Natural killer cell (primary cell): ENCODE measurements at places on chromosomes 1 and 21. TPM values are rescaled to one million over a fixed set of nuclear protein-coding genes. Genes with fewer than 3 reads are reported as not detected.

- no peaks in the 10 kb centered on the region for H3K27me3 ChIP-seq
- peaks cover 2% of the 10 kb centered on the region for H3K36me3 ChIP-seq
- no peak for DNase-seq
- no peaks in the 10 kb centered on the region for H3K4me1 ChIP-seq
Measured at GRCh38 chr1:52752484-52752826, 26.2 kb downstream of the ZYG11B start.

DNA sequence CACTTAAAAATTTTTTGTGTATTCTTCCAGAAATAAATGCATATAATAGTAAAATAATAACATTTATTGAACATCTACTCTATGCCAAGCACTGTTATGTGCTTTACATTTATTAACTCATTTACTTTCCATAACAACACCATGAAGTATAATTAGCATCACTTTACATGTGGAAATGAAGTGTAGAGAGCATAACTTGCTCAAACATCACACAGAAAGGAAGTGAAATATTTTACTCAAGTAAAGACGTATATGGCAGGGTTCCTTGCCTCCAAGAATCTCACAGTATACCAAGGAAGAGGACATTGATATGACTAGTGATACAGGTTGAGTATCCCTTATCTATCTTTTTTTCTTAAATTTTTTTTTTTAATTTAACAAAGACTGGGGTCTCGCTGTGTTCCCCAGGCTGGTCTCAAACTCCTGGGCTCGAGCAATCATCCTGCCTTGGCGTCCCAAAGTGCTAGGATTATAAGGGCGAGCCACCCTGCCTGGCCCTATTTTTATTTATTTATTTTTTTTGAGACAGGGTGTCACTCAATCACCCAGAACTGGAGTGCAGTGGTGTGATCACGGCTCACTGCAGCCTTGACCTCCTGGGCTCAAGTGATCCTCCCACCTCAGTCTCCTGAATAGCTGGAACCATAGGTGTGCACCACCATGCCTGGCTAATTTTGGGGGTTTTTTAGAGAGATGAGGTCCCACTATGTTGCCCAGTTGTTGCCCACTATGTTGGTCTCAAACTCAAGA, 7.7 kb upstream of the CLIC4 start:
- H3K36me3 ChIP-seq = no peaks in the 10 kb centered on the region
- H3K27me3 ChIP-seq = no peaks in the 10 kb centered on the region
- H3K27ac ChIP-seq = no peak overlapping the region

- no peak for DNase-seq
- peaks cover 76% of the 10 kb centered on the region for H3K36me3 ChIP-seq
- no peak overlapping the region for H3K4me3 ChIP-seq
- no peaks in the 10 kb centered on the region for H3K4me1 ChIP-seq
- no peaks in the 10 kb centered on the region for H3K27me3 ChIP-seq
Measured at GRCh38 chr21:29033301-29033700, 8.8 kb downstream of the USP16 start.

DNA sequence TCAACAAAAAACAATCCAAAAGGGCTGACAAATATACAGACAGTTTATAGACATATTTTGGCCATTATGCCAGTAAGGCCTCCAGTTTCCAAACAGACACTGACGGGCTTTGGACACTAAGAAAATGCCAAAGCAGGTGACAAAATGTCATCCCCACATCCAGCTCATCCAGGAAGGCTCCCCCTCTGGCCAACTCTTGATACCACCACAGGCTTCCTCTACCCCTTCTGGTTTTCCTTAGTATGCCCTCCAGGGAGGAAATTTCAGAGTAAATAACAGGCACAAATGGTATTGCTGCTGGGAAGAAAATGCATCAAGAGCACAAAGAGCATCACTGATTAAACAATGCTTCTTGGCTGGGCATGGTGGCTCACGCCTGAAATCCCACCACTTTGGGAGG, 225.3 kb downstream of the VAV3 start:
- no peaks in the 10 kb centered on the region for H3K27me3 ChIP-seq
- no peak overlapping the region for H3K27ac ChIP-seq
- no peaks in the 10 kb centered on the region for H3K4me1 ChIP-seq
- DNase-seq = no peak
- H3K36me3 ChIP-seq = peaks cover 14% of the 10 kb centered on the region

GRCh38 chr1:96346719-96347118, 374.9 kb upstream of the PTBP2 start:
- H3K36me3 ChIP-seq = no peaks in the 10 kb centered on the region
- H3K4me3 ChIP-seq = no peak overlapping the region
- no peaks in the 10 kb centered on the region for H3K27me3 ChIP-seq

SDC3 gene
- 0.33 TPM for total RNA-seq

GRCh38 chr1:245301921-245302320, 147.1 kb downstream of the KIF26B start:
- H3K4me1 ChIP-seq = no peaks in the 10 kb centered on the region
- no peak overlapping the region for H3K27ac ChIP-seq
- no peak for DNase-seq
- no peaks in the 10 kb centered on the region for H3K27me3 ChIP-seq
- H3K4me3 ChIP-seq = no peak overlapping the region

SAMSN1 gene
- 101 TPM for total RNA-seq

- H3K27ac ChIP-seq = peak overlapping the region; percentile 50
- H3K4me3 ChIP-seq = no peak overlapping the region
- DNase-seq = no peak
- no peaks in the 10 kb centered on the region for H3K27me3 ChIP-seq
Measured at GRCh38 chr1:37999430-38000232, 5.7 kb downstream of the FHL3 start.

DNA sequence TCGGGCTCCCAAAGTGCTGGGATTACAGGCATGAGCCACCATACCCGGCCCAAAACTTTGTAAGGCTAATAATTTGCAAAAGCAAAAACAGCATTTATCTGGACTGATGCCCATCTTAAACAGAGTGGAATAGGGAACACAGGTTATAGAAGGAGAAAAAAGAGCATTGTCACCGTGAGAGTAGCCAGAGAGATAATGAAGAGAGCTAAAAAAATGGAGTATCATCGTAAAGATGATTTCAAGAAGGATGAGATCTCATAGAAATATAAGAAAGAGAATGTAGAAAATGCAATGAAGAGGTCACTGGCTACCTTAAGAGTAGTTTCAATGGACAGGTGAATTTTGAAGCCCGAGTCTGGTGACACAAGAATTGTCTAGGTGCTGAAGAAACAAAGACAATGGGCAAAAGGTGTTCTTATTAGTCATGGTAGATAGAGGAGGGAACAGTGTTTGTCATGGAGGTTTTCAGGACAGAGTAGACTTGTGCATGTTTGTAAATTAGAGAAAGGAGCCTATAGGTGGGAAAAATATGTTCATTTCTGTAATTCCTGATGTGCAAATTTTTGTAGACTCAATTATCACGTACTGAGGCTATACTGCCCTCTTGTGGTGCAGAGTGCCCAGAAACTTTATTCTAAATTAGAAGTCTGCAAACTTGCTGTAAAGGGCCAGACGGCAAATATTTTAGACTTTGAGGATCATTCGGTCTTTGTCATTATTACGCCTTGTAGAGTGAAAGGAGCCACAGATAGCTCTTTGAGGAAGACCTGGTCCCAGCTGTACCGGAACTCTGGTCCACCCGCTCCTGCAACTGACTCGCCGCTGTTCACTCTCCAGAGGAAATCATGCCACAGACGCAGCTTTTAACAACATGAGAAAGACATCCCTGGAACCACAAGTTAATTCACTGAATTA, 8.1 kb upstream of the TMEM183A start:
- DNase-seq = peak; percentile 30
- H3K4me1 ChIP-seq = peaks cover 4% of the 10 kb centered on the region
- no peak overlapping the region for H3K4me3 ChIP-seq

GRCh38 chr1:100759188-100759587, 39.6 kb downstream of the VCAM1 start:
- no peak overlapping the region for H3K27ac ChIP-seq
- H3K4me1 ChIP-seq = no peaks in the 10 kb centered on the region
- no peak overlapping the region for H3K4me3 ChIP-seq
- DNase-seq = no peak
- H3K36me3 ChIP-seq = no peaks in the 10 kb centered on the region

TXNIP gene
- 984 TPM for total RNA-seq

GRCh38 chr21:39105341-39105765, 77.9 kb downstream of the PSMG1 start:
- peaks cover 6% of the 10 kb centered on the region for H3K4me1 ChIP-seq

PGLYRP4 gene
- total RNA-seq = not detected

DNA sequence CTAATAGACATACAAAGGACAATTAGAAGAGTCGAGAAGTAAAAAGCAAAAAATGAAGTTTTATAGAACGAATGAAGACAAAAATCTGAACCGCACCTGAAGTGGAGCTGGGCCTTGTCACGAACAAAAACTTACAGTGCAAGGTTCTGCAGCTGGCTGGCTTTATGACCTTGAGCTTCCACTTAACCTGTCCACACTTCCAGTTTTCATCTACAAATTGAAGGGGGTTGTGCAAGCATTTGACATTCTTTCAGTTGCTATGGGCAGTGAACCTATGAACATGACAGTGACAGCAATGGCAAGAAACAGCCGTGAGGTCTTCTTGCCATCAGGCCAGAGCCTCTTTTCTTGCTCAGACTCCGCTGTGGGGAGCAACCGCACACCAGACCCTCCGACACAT, 93.2 kb downstream of the DSCAM start:
- DNase-seq = no peak
- no peak overlapping the region for H3K27ac ChIP-seq
- no peaks in the 10 kb centered on the region for H3K36me3 ChIP-seq

COL11A1 gene
- total RNA-seq = not detected

ADGRB2 gene
- total RNA-seq = 19.9 TPM
